ENCODE measurements at places on chromosomes 1 and 21.

- no peak for DNase-seq
Measured at GRCh38 chr21:46254208-46254975, 25.8 kb upstream of the LSS start.

- peak; percentile 62 for DNase-seq
Measured at GRCh38 chr1:159067699-159068621, 8.6 kb downstream of the AIM2 start.

DNA sequence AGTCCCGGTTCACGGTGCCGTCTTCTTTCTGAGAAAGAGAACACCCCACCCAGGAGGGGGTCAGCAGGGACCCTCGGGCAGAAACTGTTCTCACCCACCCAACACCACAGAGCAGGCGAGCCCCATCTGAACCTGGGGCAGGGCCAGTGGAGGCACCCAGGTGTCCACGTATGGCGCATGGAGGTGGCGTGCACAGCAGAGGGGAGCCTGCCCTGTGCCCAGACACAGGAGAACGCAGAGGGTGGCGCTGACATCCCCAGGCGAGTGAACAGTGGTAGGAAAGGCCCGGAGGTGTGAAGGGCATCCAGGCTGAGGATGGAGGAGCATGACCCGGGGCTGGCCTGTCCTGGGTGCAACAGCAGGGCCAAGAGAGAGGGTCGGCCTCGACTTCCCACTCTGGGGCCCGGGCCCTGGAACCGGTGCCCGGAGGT lies 91.1 kb downstream of the STUM start:
- DNase-seq: no peak

- DNase-seq: no peak
Measured at GRCh38 chr1:164524810-164525209, 34.2 kb upstream of the PBX1 start.

DNA sequence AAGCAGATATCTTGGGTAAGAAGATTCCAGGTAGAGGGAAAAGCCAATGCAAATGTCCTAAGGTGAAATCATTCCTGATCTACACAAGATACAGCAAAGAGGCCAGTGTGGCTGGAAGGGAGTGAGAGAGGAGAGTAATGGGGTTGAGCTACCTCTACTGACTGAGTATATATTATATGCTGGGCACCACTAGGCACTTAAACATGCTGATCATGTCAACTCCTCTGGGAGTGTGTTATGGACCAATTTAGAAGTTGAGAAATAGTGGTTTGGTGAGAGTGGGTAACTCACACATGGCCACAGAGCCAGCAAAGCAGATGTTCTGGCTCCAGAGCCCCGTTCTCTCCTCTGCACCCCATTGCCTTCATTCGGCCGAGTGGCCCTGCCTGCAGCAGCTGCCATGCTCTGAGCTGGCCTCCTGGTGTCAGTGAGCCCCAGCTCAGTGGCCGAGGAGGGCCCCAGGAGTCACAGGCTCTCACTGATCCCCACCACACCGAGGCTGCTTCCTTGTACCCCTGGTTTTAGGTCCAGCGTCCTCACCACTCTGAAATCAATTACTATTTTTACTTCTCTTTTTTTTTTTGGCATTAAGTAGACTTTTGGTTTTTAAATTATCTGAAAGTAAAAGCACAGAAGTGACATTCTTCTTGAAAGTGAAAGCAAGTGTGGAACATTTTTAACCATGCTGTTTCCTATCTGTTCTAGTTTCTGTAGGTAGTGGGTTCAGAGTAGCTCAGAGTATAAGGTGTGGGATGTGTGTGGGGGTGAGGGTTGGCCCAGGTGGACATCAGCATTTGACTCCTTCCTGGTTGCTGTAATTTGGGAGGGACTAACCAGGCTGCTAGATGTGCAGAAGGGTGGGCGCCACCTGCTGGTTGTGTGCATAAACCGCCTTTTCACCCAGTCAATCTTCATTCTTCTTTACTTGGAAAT lies 45.8 kb upstream of the CRNN start:
- peak; percentile 83 for DNase-seq
